Right cardiac atrium (tissue), 5 donors: ENCODE measurements at places on chromosomes 12 and 14.

DNA sequence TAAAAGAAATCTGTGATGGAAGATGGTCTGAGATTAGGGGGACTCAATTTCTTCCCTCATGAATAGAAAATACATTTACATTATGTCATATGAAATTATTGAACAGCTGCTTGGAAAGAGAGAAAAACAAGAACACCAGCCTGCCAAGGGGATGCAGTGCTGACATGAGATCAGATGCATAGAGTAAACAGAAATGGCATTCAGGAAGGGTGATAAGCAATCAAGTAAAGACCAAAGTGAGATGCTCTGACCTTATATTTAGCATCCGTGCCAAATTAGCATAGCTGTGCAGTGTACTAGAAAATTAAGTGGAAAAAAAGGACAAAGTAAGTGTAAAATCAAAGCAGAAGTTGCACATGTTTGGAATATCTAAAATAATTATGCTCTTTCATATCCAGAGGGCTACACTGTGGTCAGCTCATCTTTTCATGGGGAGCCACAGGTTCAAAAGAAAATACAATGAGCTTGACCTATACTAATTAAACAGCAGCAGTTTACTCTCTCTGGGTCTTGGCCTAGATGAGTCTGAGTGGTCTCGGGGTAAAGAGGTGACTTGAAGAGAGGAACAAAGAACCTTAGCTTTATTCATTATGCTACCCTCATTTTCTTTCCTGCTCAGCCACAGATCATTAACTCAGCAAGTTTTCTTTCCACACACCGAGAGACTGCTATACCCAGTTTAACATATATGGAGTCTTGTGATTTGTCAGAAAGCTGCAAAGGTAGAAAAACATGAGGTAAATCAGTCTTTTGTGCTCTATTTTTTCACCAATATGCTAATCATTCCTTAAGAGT lies 359.4 kb upstream of the FOXG1 start:
- no peak for DNase-seq

GRCh38 chr12:49019120-49019430 lies 499 bp upstream of the PRKAG1 start:
- no peak for DNase-seq

DNA sequence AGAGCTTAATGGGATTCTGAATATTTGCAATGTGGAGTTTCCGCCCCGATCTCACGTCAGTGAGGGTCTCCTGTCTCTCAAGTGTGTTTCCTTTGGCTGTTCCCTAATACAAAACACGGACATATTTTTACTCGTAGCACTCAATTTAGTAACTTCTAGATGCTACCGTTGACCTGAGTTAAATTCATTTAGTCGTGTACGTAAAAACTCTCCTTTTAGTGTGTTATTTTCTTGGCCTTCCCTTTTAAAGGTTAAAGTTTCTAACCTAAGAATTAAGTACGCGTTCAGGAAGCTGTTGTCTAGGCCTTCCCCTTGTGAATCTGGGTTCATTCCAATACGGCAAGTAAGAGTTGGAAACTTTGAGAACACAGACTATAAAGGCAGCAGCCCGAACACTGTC lies 64.4 kb downstream of the DDX51 start:
- no peak for DNase-seq

- DNase-seq = no peak
Observed at GRCh38 chr12:122730215-122731014, at the start of gene HCAR1. HCAR1 (minus strand) TSS chr12:122730844; CDS start chr12:122730339, 505 bp downstream.

DNA sequence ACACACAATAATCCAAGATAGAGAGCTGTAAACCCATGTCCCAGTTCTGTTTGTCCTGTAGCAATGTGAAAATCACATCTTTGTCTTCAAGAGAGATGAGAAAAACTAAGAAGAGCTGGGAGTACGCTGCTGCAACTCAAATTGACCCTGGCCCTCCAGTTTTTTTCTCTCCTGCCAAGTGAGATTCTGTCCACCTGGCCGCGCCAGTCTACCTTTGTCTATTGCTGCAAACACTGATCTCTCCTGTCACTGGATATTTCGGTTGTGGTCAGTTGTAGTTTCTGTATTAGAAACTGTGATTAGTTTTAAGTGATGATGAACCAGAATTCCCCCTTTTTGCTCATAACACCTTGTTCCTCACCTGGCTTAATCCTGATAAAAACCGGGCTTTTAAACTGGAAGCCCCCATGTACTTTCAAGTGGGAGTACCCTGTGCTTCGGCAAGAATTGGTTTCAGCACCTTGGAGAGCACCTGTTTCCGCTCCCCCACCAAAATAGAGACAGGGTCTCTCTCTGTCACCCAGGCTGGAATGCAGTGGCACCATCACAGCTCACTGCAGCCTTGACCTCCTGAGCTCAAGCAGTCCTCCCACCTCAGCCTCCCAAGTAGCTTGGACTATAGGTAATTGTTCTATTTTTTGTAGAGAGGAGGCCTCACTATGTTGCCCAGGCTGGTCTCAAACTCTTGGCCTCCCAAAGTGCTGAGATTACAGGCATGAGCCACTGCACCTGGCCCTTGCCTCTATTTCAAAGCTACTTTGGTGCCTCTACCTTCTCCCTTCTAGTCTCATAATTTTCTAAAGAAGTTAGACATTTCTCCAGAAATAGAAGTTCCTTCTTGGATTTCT lies 156.8 kb downstream of the PHETA1 start:
- DNase-seq = no peak

DNA sequence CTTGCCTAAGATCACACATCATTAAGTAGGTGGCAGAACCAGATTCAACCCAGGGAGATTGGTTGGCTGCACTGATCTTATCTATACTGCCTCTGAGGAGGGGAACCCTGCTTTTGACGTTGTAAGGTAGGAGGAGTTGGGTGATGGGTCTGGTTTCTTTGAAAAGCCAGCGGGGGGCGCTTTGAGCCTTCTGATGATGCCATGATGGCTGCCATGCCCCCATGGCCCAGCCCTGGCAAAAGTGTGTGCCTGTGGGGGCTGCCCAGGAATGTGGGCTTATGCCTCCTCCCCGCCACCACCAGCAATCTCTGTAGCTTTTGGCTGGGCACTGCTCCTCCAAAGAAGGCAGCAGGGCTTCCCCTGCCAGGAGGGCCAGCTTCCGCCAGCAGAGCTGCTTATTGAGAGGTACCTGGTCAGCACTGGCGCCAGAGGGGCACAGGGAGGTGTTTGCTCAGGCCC lies 224.3 kb downstream of the SLC41A2 start:
- no peak for DNase-seq

- no peak for DNase-seq
Observed at GRCh38 chr14:99267381-99267780, 4.6 kb downstream of the BCL11B start.

GRCh38 chr12:6233121-6233971 lies 33.1 kb downstream of the CD9 start:
- DNase-seq = no peak

DNA sequence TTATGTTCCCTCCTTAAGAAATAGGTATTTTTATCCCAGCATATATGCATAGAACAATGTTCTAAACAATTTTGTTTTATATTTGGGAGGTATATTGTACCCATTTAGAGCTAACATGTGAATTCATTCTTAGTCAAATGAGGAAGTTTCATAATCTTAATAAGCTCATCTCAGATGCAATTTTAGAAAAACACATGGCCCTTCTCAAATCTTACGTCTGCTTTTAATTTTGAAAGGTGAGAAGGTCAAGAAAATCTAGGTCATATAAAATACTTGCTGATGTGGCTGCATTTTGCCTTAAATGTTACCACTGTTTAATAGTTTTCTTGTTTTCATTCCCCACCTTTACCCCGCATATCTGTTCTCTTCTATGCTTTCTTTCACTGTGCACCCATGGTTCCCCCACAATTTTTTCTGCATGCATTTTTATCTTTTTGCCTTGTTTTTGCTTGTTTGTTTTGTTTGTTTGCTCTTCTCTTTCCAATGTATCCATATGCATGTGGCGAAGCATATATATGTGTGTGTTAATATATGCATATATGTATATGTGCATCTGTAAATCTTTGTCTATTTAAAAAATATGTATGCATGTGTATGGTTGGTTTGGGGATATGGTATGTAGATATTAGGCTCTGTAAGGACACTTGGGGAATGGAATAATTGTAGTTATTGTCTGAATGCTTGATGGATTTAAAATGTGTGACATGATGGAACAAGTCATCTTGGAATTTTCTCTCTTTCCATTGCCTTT lies 317.1 kb downstream of the BCAT1 start:
- no peak for DNase-seq

GRCh38 chr12:19706936-19707335 lies 267.6 kb downstream of the AEBP2 start:
- DNase-seq = no peak

DNA sequence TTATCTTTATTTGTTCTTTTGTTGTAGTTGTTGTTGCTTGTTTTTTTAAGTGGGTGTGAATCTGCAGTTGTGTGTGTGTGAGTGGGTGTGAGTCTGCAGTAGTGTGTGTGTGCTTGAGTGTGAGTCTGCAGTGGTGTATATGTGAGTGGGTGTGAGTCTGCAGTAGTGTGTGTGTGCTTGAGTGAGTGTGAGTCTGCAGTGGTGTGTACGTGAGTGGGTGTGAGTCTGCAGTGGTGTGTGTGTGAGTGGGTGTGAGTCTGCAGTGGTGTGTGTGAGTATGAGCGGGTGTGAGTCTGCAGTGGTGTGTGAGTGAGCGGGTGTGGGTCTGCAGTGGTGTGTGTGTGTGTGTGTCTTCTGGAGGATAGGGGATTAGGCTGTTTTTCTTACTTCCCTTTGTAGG lies 1186.8 kb upstream of the SEL1L start:
- DNase-seq = no peak

DNA sequence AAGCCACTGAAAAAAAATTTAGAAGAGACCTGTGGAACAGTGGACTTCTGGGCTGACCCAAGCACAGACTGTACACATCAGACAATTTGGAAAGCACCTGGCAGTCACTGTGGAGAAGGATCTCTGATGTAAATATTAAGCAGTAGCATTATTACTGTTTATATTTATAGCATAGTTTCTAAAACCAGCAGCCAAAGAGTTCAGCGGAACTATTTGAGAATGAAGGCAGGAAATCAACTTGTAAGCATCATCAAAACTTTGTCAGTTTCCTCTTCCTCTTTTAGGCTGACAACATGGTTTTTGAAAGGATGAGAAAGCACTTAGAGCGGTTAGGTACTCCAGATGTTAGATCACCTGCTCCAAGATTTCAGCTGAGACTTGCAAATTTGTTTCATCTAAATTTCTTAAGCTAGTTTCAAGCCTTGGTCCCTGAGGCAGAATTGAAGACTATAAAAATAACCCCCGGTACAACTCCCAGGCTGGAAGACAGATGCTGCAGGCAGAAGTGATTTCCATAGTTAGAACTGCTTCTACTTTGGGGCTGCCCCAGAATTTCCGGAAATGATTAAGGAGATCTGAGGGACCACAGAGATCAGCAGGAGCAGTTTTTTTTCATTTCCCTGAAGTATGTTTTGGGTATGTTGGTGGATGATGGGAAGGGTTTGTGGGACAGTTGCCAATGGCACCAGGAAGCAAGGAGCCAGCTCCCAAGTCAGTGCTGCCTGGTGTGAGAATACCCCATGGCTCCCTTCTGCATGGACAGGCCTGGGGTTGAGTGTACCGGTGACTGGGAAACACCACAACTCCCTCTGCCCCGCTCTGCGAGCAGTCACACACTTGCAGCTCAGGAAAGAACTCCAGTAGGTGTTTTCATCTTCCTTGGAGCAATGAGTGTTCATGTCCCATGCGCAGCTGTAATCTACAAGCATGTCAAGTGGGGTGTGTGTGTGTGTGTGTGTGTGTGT lies 354.5 kb downstream of the NUAK1 start:
- DNase-seq = no peak

- DNase-seq = no peak
Observed at GRCh38 chr12:19003141-19003540, 126.4 kb upstream of the PLEKHA5 start.

DNA sequence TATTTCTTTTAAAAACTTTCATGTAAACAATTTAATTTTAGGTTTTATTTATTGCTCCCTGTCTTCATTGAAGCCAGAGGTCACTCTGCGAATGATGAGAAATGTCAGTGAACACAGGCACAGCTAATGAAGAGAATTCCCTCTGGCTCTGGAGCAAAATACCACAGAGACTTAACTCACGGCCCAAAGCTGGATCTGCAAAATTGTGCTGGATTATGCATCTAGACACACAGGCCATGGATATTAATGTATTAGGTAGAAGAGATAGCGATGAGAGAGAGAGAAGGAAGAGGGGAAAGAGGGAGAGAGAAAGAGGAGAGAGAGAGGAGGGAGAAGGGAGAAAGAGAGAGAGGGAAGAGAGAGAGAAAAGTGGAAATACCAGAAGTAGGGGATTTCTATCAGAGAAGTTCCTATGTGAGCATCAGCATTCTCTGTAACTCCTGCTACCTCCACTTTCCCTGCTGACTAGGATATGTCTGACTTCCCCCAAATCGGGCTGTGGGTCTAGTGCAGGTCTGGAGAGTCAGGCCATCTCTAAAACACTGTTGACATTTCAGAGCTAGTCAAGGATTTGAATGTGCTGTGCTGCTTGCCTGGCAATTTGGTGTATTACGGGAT lies 3.7 kb downstream of the ARHGDIB start:
- DNase-seq = no peak

- no peak for DNase-seq
Observed at GRCh38 chr14:57008534-57008933, 198.3 kb upstream of the OTX2 start.
